Hindlimb muscle (tissue), 1 donor: ENCODE measurements at places on chromosomes 12 and 14.

- DNase-seq, result no peak
Measured at GRCh38 chr14:100111931-100112704, 46.9 kb downstream of the EVL start.

DNA sequence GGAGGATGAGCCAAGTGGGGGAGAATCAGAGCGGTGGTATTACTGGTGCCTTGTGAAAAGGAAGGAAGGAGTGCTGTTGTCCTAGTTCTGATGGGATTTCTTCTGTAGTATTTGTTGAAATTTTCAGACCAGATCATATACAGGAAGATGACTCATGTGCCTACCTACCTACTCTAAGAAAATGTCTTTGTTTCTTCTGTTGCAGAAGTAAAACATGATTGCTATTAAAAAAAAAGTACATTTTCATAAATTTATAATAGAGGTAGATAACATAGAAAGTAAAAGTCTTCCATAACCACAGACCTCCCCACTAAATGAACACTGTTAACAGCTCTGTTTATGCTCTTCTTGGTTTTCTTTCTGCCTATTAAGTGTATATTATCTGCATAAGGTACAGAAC, 26.9 kb downstream of the SAMD4A start:
- no peak for DNase-seq

DNA sequence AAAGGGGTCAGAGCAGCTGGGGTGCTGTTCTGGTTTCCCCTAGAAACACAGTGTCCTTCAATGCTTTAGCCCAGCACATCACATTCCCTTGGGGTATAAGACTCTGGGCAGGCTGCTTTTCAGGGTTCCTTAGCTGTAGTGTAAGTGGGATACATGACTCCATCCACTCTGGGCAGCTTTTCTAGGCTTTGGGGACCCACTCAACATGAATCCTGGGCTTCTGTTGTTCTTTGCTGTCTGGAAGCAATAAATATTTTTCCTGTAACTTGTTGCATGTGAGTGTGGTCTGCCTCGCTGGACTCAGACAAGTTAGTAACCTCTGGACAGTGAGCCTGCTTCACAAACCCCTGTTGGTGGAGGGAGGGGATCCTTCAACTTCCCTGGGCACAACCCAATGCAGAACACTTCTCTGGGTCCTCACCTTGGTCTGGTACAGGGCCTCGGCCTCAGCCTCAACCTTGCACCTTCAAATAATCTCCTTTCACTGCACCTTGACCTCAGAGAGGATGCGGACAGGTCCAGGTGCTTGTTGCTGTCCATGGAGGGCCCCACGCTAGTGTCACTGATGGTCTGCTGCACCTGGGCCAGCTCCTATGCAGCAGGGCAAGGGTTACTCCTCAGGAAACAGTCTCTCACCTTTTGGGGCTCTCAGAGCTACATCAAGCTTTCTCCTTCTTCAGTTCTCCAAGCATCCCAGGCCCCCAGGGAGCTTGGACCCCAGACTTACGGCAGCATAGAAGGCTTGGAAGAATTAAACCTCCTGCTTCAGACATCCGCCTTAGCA, 13.5 kb upstream of the KRT73 start:
- DNase-seq, result no peak

- DNase-seq, result peak; percentile 85
Measured at GRCh38 chr14:27056586-27056985, 458.8 kb upstream of the NOVA1 start.

DNA sequence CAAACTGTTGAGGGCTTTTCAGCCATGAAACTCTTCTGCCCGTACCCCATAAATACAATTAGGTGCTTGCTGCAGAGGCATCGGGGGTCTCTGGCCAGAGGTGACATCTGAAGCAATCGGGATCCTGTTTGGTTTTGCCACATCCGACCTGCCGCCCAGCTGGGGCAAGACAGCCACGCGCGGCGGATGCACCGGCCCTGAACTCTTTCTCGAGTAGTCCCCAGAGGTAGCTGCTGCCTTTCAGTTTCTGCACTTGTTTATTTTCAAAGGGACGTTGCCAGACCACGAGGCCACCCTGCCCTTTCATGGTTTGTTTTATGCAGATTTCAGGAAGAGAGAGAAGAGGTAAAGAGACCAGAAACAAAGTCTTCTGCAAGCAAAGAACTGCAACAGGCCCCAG, 10.6 kb upstream of the MLXIP start:
- no peak for DNase-seq
